Naive thymus-derived CD4-positive, alpha-beta T cell (primary cell): ENCODE measurements at places on chromosomes 1 and 21. TPM values are rescaled to one million over a fixed set of nuclear protein-coding genes. Genes with fewer than 3 reads are reported as not detected.

DNA sequence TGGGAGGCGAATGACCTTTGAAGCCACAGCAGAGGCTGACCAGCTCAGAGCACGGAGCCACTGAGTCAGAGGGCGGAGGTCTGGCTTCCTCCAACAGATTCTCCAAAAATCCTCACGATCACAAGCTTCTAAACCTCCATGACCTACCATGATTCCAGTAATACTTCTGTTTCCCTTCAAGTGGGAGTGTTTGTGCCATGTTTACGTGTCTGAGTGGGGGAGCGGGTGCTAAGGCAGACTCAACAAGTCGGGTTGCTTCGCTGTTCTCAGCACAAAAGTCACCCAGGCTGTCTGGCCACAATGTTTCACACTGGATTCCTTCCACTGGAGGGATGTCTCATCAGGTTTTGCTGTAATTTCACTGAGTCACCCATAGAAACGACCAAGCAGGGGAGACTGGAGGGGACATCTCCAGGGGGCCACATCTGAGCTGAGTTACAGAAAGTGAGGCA is 86.2 kb downstream of the SLC66A1 start:
- H3K27ac ChIP-seq: no peak overlapping the region
- H3K27me3 ChIP-seq: no peaks in the 10 kb centered on the region
- H3K4me1 ChIP-seq: peaks cover 7% of the 10 kb centered on the region
- H3K4me3 ChIP-seq: no peak overlapping the region
- no peak for DNase-seq

DNA sequence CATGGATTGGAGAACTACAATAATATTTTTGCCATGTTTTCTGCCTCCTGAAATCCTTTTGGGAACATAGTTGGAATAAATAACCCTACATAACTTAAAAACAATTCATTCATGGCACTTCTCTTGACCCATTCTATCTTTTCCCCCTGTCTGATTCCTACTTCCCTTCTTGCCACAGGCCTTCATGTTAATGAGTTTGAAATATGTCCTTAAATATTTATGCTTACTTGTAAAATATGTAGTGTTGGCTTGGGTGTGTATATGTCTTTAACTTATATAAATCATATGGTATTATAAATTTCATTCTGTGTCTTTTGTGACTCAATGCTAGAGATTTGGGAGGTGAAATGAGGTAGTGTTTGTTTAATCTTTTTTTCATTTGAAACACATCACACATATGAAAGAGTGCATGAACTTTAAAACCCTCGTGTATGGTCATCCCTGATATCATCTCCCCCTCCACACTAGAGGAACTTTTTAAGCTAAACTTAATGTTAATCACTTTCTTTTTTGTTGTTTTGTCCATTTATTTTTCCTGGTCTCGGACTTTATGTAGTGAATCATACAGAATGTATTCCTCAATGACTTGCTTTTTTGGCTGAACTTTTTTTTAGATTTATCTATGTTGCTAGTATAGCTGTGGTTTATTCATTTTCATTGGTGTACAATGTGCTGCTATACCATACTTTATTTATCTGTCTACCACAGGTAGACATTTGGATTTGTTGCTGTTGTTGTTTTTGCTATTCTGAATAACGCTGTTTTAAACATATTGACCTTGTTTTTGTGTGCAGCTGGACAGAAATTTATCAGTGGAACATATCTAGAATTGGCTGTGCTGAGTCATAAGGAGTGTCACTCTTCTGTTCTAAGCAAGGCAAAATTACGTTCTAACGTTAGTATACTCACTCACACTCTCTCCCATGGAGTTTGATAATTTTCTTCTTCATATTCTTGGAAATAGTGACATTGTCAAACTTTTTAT is 441.6 kb downstream of the PLPP3 start:
- H3K27me3 ChIP-seq: no peaks in the 10 kb centered on the region
- no peaks in the 10 kb centered on the region for H3K36me3 ChIP-seq
- no peak overlapping the region for H3K4me3 ChIP-seq

- no peak for DNase-seq
- no peaks in the 10 kb centered on the region for H3K27me3 ChIP-seq
- H3K4me3 ChIP-seq: no peak overlapping the region
- H3K27ac ChIP-seq: no peak overlapping the region
Measured at GRCh38 chr1:223742856-223743517, 30.6 kb downstream of the CAPN2 start.

Gene REN
- total RNA-seq: not detected

Gene SNRPE
- 84.9 TPM for total RNA-seq

DNA sequence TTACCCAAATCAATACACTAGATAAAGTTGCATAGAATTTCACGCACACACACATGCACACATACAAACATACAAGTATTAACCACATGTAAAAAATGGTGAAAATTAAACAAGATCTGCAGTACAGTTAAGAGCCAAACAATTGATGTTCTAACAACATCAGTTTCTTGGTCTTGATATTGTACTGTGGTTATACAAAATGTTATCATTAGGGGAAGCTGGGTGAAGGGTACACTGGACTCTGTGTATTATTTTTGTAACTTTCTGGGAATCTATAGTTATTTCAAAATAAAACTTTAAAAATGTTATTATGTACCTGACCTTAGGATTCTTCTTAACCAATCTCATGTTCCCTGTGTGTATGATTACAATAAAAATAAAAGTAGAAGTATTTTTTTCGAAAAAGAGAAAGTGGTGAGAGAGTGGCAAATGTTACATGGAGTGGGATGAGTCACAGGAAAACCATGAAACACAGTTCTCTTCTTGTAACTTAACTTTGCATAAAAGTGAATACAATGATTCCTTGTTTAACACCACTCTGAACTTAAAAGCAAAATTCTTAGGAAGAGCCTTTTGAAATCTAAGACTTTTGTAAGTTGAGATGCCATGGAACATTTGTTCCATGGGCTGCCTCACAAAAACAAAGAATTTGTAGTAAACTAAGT is 101.6 kb upstream of the RUNX1 start:
- no peaks in the 10 kb centered on the region for H3K27me3 ChIP-seq
- DNase-seq: no peak
- no peak overlapping the region for H3K4me3 ChIP-seq
- no peak overlapping the region for H3K27ac ChIP-seq

- H3K4me3 ChIP-seq: no peak overlapping the region
- H3K27me3 ChIP-seq: no peaks in the 10 kb centered on the region
- H3K27ac ChIP-seq: no peak overlapping the region
- no peaks in the 10 kb centered on the region for H3K36me3 ChIP-seq
- no peak for DNase-seq
Measured at GRCh38 chr1:160149716-160150115, 1.7 kb upstream of the ATP1A4 start.

- H3K36me3 ChIP-seq: peaks cover 30% of the 10 kb centered on the region
- H3K4me3 ChIP-seq: no peak overlapping the region
- DNase-seq: no peak
- no peaks in the 10 kb centered on the region for H3K27me3 ChIP-seq
- no peaks in the 10 kb centered on the region for H3K4me1 ChIP-seq
- H3K27ac ChIP-seq: no peak overlapping the region
Measured at GRCh38 chr1:12407050-12407961, 177.5 kb downstream of the VPS13D start.

Gene NOTCH2NLA
- total RNA-seq: 85.1 TPM

Gene RHD
- not detected for total RNA-seq

DNA sequence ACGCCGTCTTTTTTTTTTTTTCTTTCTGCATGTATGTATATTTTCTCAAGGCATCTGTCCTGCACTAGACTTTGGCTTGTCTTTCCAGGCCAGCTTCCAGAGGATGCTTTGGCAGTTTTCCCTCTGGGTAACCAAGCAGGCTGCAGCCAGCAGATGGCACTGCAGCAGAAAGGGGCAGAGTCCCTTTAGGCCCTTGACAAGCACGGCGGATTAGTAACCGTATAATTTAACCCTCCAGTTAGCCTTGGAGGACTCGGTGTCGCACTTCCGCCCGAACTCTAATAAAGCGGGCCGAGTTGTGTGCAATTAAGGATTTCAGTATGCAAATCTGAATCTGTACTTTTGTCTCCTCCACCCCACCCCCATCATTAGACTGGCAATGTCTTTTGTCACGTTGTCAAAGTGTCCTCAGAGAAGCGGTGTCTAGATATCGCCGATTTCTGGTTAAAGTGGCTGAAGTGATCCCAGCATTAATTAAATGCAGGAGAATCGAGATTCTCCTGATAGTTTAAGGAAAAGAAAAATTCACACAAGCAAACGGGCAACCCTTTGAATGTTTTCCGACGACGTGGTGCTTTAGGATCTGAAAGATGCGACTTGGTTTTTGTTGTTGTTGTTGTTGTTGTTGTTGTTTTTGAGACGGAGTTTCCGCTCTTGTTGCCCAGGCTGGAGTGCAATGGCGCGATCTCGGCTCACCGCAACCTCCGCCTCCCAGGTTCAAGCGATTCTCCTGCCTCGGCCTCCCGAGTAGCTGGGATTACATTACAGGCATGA is 1.1 kb upstream of the TMEM167B start:
- peaks cover 18% of the 10 kb centered on the region for H3K4me1 ChIP-seq
- no peaks in the 10 kb centered on the region for H3K27me3 ChIP-seq
- no peak for DNase-seq
- peaks cover 11% of the 10 kb centered on the region for H3K36me3 ChIP-seq
- H3K4me3 ChIP-seq: peak overlapping the region; percentile 84

Gene PTPN22
- total RNA-seq: 24.1 TPM

Gene MAP10
- total RNA-seq: 3.7 TPM

- H3K4me3 ChIP-seq: no peak overlapping the region
- no peak for DNase-seq
- no peaks in the 10 kb centered on the region for H3K36me3 ChIP-seq
- H3K27ac ChIP-seq: no peak overlapping the region
Measured at GRCh38 chr1:73800376-73800775, 397.6 kb downstream of the LRRIQ3 start.

DNA sequence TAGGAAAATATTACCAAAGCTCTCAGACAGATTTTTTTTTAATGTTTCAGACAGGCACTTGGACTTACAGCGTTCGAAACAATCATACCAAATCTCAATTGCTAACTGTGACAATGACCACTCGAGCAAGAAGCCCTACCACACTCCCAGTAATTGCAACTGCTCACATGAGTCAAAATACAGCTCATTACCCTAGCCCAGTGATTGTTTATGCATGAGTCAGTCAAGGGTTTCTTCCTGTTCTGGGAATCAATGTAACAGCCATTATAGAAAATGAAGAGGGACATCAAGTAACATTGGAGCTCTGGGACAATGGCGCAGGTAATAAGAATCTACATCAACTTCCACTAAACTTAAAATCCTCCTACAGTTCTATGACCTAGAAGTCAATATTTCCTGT is 56.1 kb upstream of the SH3GLB1 start:
- no peaks in the 10 kb centered on the region for H3K27me3 ChIP-seq
- H3K4me3 ChIP-seq: no peak overlapping the region
- DNase-seq: no peak
- no peaks in the 10 kb centered on the region for H3K4me1 ChIP-seq

DNA sequence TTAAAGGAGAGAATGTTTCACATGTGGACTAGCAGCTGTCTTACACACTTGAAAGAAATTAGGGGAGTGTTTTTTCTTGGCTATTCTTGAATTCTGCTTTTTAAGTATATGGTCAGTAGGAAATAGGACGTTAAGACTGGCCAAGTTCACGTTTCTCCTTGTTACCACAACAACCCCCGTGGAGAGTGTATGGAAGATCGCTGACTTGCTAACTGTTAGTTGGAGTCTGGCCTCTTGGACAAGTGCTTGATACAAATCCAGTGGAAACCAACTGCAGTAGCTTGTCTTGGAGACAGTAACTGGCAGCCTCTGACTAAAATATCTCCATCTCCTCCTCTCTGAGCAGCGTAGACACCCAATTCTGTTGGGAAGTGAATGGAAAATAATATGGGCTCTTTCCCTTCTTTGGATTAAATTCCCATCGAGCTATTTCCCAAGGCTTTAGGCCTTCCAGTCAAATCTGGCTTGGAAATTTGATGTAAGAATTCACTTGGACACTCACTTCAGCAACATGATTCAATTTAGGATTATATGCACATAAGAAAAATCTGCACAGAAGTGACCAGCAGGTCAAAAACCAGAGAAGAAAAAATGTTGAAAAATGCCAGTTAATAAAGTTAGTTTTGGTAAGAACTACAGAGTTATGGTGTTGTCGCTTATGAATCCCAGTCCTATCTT is 3.6 kb upstream of the NFIA start:
- peaks cover 41% of the 10 kb centered on the region for H3K4me1 ChIP-seq
- no peaks in the 10 kb centered on the region for H3K36me3 ChIP-seq
- no peak for DNase-seq
- H3K27me3 ChIP-seq: no peaks in the 10 kb centered on the region
- peak overlapping the region; percentile 75 for H3K27ac ChIP-seq

Gene LMOD1
- not detected for total RNA-seq

DNA sequence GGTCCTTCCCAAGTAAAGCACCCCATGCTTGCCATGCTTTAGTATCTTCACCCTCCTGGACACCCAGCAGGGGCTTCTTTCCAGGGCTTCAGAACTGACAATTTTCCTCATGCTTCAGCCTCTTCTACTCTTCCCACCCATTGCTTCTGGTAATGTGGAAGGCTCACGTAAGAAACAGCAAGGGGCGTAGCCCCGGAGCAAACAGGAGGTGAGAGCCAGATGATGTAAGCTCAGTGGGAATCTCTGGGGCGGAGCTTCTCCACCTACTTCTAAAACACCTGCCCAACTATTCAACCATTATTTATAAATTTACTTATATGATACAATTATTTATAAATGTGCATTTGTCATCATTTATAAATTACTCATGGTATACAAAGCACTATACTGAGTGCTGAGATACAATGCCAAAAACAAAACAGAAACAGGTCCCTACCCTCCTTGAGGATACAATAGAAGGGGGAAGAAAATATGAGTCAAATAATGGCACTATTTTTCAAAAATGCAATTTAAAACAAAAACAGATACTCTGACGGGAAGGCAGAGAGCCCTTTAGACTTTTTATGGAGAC is 140.1 kb upstream of the CAMK1G start:
- H3K4me3 ChIP-seq: no peak overlapping the region
- H3K36me3 ChIP-seq: no peaks in the 10 kb centered on the region
- no peak for DNase-seq
- H3K27me3 ChIP-seq: no peaks in the 10 kb centered on the region

DNA sequence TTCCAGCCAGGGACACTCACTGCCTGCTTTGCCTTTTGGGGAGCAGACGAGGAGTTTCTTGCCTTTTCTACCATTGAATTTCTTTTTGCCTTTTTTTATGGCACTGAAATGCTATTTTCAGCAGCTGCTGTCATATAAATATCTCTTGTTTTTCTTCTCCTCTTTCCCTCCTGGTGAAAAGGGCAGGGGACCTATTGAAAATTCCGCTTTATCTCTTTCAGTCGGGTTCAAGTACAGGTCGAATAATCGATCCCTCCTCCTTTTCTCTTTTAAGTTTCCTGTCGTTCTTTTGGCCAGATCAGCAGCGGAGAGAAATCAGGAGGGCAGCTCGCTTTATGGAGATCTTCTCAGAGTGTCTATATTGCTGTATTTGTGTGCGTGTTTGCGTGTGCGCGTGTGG is 67.4 kb upstream of the CASZ1 start:
- no peaks in the 10 kb centered on the region for H3K4me1 ChIP-seq
- no peak overlapping the region for H3K4me3 ChIP-seq
- no peaks in the 10 kb centered on the region for H3K36me3 ChIP-seq
- H3K27ac ChIP-seq: no peak overlapping the region

Gene NTNG1
- total RNA-seq: not detected

GRCh38 chr1:110068646-110069403 is 1.6 kb downstream of the ALX3 start:
- peak; percentile 44 for DNase-seq
- peaks cover 15% of the 10 kb centered on the region for H3K27me3 ChIP-seq
- H3K4me1 ChIP-seq: no peaks in the 10 kb centered on the region
- H3K36me3 ChIP-seq: no peaks in the 10 kb centered on the region
- no peak overlapping the region for H3K27ac ChIP-seq
